ENCODE measurements at places on chromosomes 3 and 15.

DNA sequence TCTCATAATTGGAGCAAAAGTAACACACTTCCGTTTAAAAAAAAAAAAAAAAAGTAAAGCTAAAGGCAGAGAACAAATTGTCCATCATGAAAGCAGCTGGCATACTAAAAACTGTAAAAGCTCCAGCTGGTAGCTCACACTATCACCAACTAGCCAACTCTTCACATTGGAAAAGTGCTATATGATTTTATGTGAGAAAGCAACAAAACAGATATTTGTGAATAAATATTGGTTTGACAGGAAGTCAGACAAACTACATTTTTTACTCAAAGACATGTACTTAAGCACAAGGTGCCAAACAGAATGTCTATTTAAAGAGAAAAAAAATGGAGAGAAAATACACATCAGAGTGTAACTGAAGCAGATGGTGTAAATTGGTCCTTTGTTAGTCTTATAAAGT lies 231.2 kb upstream of the CADM2 start:
- DNase-seq = no peak

DNA sequence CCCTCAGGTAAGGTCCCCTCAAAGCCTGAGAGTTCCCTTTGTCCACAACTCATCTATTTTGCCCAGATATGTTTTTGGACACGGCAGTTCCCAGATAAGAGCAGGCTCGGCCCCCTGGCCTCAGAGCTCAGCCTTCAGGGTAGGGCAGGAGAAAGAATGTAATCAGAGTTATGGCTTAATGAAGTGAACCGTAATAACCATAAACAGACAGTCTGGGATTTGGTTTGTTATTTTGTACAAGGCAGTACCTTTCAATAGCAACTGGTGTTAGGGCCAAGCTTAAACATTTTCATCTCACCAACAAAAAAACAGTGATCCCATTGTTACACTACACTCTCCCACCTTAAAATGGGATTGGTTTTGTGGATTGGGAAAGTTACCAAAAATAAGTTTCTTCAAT lies 12.2 kb upstream of the ALDH1A3 start:
- no peak for DNase-seq

GRCh38 chr3:4681301-4681700 lies 188.2 kb downstream of the ITPR1 start:
- no peak for DNase-seq

DNA sequence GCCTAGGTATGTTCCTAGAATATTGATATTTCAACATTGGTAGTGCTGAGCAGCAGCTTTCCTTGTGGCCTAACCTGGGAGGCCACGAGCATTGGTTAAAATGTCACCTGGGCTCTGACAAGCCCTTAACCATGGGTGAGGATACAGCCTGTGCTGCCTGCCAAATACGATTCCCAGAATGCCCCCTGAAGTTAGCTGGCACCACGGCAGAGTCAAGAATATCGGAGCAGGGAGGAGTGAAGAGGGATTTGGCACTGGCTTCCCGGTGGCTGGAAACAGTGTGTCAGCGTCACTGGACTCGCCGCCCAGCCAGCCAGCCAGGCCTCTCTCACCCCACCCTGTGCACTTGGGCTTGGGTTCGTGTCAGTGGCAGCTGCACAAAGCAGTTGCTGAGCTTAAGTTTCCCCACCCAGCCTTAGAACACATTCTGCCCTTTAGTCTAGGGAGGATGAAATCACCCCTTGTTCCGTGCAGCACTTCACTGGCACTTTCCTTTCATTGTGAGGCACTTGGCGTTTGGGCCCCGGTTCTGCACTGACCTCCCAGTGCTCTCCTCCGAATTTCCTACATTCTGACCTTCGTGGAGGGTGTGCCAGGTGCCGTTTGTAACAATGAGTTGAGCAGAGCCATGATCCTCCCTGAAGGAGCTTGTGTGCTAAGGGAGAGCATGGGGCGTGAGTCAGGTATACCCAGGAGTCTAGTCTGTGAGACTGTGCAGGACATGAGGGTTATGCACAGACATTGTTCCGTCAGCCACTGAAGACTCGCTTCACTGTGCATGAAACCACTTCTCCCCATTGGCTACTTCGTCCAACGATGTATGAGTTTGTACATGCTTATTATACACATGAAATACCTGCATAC lies 152.8 kb upstream of the BHLHE40 start:
- no peak for DNase-seq

GRCh38 chr3:20097015-20097414 lies 56.8 kb downstream of the KAT2B start:
- DNase-seq = no peak

- DNase-seq = no peak
Observed at GRCh38 chr3:64031540-64032508, 8.5 kb upstream of the PSMD6 start.

DNA sequence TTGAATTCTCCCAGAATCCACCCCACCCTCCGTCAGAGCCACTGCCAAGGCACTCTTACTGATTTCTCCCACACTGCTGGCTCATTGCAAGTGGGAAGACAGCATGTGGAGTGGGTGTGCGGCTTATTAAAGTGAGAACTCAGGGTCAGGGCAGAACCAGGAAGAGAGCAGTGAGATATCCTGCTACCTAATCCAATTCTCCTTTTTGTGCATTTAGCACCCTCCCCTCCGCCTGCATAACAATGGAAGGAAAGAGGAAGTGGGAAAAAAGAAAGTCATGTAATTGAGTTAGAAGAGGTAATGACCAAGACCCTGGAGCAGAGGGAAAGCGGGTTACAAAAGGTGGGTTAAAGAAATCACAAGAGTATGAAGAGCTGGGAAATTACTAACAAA lies 27.8 kb upstream of the PIK3CB start:
- no peak for DNase-seq

All from NCI-H187 (cell line).